ENCODE measurements at places on chromosomes 3 and 15.

- DNase-seq = peak; percentile 55
These were observed 584.8 kb downstream of the DIPK2A start for GRCh38 chr3:144556392-144556791.

GRCh38 chr3:43024181-43024885, 45.2 kb downstream of the GASK1A start:
- DNase-seq = no peak

DNA sequence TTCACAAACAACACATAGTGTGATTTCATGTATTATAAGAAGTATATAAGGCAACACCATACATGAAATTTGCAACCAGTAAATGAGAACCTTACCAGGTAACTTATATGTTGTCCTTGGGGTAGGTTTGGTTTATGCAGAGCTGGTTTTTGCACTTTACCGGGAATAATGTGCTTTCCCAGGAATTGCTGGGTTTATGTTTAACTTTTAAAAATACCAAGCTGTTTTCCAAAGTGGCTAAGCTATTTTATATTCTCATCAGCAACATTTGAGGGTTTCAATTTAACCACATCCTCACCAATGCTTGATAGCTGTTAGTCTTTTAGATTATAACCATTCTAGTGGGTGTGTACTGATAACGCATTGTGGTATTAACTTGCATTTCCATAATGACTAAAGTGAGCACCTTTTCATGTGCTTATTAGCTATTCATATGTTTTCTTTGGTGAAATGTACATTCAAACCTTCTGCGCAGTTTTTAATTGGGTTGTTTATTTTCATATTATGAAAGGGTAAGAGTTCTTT, 71.6 kb downstream of the KY start:
- DNase-seq = no peak

- DNase-seq = peak; percentile 61
These were observed 5.6 kb downstream of the CSK start for GRCh38 chr15:74787251-74788041.

GRCh38 chr3:59374818-59375211, 325.0 kb upstream of the CFAP20DC start:
- DNase-seq = no peak

DNA sequence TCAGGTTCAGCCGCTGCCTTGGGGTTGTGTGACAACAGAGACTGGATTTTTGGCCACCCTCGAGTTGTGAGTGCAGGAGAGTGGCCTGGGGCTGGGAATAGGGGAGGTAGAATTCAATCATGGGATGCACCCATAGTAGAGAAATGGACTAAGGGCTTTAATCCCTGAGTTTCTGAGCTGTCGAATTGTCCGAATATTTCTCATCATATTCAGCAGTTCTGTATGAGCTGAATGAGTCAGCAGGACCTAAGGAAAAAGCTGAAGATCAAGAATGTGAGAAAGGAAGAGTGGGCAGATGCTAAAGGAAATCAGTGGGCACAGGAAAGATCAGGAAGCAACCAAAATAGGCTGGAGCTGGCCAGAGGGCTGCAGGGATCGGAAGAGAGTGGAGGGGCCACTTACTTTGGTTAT, 44.4 kb upstream of the SACM1L start:
- DNase-seq = peak; percentile 83

- no peak for DNase-seq
These were observed 157.4 kb upstream of the LRTM1 start for GRCh38 chr3:55085231-55085630.

DNA sequence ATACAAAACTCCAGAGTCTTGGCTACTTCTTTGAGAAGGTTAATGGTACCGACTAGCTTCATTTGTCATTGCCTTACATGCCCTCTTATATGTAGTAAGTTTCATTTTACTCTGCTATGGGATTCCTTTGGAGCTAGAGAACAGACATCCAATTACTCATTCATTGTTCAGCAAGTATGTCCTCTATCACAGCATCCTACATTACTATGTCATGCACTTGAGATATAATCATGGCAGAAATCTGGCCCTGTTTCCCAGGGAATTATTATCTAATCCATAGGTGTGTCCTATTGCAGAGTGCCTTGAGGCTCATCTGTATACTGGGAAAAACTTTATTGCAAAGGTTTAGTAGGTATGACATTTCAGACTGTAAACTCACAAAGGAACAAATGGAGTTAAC, 333.1 kb upstream of the NECTIN3 start:
- DNase-seq = no peak

DNA sequence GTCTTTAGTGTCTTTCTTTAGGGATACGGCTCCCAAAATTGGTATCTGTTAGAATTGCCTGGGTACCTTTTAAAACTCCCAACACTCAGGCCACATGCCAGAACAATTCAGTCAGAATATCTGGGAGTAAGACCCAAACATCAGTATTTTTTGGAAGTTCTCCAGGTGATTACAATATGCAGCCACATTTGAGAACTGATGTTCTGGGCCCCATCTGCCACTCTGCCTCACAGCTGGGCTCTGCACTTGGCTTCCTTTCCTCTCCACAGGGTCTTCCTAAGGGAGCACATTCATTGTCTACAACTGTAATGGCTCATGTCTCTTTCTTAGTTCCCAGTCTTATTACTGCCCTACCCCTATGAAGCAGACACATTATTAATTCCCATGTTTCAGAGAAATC, 394.5 kb downstream of the MFSD1 start:
- no peak for DNase-seq

- DNase-seq = no peak
These were observed 458.3 kb upstream of the CBLB start for GRCh38 chr3:106326941-106327695.
